ENCODE measurements at places on chromosomes 16 and 17. TPM values are rescaled to one million over a fixed set of nuclear protein-coding genes. Genes with fewer than 3 reads are reported as not detected.

DNA sequence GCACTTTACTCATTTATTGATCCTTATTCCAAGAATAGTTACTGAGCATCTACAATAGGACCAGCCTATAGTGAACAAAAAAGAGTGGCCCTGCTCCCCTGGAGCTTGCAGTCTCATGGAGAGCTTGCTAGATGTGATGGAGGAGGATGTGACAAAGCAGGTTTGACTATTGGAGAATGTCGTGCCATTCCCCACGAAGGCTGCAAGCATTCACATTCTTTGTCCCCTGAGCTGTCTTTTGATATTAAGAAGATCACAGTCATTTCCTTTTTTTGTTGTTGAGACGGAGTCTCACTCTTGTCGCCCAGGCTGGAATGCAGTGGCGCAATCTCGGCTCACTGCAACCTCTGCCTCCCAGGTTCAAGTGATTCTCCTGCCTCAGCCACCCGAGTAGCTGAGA is 115.0 kb upstream of the ADAMTS18 start:
- H3K36me3 ChIP-seq, result no peaks in the 10 kb centered on the region
- no peak overlapping the region for H3K27ac ChIP-seq
- DNase-seq, result no peak
- no peaks in the 10 kb centered on the region for H3K27me3 ChIP-seq
- H3K4me3 ChIP-seq, result no peak overlapping the region

KRT27 gene
- total RNA-seq, result not detected

LIG3 gene
- total RNA-seq, result 44.7 TPM

- H3K36me3 ChIP-seq, result no peaks in the 10 kb centered on the region
- H3K4me1 ChIP-seq, result no peaks in the 10 kb centered on the region
- no peak overlapping the region for H3K27ac ChIP-seq
- no peak for DNase-seq
- no peak overlapping the region for H3K4me3 ChIP-seq
These were observed 239.2 kb upstream of the MAF start for GRCh38 chr16:79839466-79840341.

GPR142 gene
- not detected for total RNA-seq

IQCK gene
- total RNA-seq, result 5.8 TPM

GID4 gene
- 9.2 TPM for total RNA-seq

DNA sequence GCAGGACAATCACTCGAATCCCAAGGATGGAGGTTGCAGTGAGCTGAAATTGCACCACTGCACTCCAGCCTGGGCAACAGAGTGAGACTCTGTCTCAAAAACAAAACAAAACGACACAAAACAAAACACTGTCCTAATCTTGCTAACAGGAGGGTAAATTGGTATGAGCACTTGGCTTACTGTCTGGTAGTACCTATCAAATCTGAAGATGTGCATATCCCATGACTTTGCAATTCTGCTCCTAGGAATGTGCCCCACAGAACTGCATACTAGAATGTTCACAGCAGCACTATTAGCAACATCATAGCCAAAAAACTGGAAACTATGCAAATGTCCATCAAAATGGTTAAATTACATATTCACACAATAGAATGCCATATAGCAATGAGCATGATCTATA is 15.7 kb downstream of the MTSS2 start:
- no peaks in the 10 kb centered on the region for H3K27me3 ChIP-seq
- H3K4me1 ChIP-seq, result no peaks in the 10 kb centered on the region
- DNase-seq, result no peak
- peaks cover 72% of the 10 kb centered on the region for H3K36me3 ChIP-seq

HYDIN gene
- not detected for total RNA-seq

GRCh38 chr17:8186787-8187516 is 3.0 kb downstream of the BORCS6 start:
- H3K4me3 ChIP-seq, result no peak overlapping the region
- H3K4me1 ChIP-seq, result peaks cover 9% of the 10 kb centered on the region
- peak; percentile 97 for DNase-seq

C16orf74 gene
- 2.4 TPM for total RNA-seq

GRCh38 chr16:27323781-27324561 is 10.2 kb downstream of the IL4R start:
- peak overlapping the region; percentile 56 for H3K27ac ChIP-seq
- peaks cover 39% of the 10 kb centered on the region for H3K4me1 ChIP-seq
- no peaks in the 10 kb centered on the region for H3K36me3 ChIP-seq
- DNase-seq, result no peak

GRCh38 chr17:1322480-1322879 is 43.0 kb downstream of the TRARG1 start:
- no peak overlapping the region for H3K27ac ChIP-seq
- H3K36me3 ChIP-seq, result no peaks in the 10 kb centered on the region
- H3K4me1 ChIP-seq, result no peaks in the 10 kb centered on the region
- H3K27me3 ChIP-seq, result peaks cover 9% of the 10 kb centered on the region

DNA sequence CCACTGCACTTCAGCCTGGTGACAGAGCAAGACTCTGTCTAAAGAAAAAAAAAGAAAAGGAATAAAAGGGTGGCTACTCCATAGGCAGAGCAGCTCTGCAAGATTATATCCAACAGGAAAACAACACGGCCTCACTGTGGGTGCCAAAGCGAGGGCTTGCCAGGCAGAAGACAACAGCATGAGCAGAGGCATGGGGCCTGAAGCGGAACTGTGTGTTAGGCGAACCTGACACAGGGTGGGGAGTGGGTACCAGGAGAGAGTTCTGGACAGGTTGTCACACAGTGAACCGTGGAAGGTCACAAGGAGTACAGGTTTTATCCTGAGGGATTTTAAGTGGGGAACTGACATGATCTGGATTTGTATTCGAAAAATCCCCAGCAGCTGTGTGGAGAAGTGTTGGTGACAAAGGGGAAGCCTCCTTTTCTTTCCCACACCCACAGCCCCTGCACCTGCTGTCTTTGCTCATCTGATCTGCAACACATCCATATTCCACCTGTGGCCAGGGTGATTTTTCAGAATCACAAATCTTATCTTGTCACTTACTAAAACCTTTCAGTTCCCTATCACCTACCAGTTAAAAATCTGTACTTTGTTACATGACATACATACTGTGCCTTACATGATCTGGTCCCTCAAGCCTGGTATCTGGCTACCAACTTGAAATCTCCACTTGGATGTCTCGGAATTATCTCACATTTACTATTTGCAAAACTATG is 23.2 kb upstream of the ARHGAP17 start:
- no peak overlapping the region for H3K4me3 ChIP-seq
- H3K4me1 ChIP-seq, result peaks cover 19% of the 10 kb centered on the region
- no peak for DNase-seq
- H3K36me3 ChIP-seq, result no peaks in the 10 kb centered on the region
- H3K27me3 ChIP-seq, result no peaks in the 10 kb centered on the region

DNA sequence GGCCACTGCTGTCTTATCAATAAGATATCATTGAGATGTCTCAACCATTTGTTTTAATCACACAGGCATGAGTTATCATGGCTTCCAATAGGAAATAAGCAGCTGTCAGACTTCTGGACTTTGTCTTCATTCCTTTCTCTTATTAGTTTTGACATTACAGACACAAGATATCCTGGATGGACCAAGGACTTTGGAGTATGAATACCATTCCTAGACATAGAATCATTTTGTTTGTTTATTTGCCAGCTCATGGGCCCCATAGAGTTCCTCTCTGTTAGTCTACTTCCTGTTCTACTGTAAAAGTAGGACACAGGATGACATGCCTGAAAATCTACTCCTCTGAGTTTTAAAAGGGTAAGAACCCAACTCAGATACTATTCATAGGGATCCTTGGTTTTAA is 77.7 kb upstream of the KCNJ16 start:
- no peak for DNase-seq
- peaks cover 11% of the 10 kb centered on the region for H3K4me1 ChIP-seq
- H3K27ac ChIP-seq, result no peak overlapping the region
- no peak overlapping the region for H3K4me3 ChIP-seq
- no peaks in the 10 kb centered on the region for H3K27me3 ChIP-seq
- peaks cover 1% of the 10 kb centered on the region for H3K36me3 ChIP-seq

GRCh38 chr17:82502207-82502606 is 17.3 kb upstream of the FOXK2 start:
- DNase-seq, result no peak
- H3K4me1 ChIP-seq, result peaks cover 13% of the 10 kb centered on the region
- H3K36me3 ChIP-seq, result no peaks in the 10 kb centered on the region
- H3K4me3 ChIP-seq, result no peak overlapping the region

HSD17B1 gene
- total RNA-seq, result 1.2 TPM

GRCh38 chr16:3458852-3459361 is 15.4 kb downstream of the NAA60 start:
- H3K27ac ChIP-seq, result peak overlapping the region; percentile 92
- peak overlapping the region; percentile 88 for H3K4me3 ChIP-seq
- H3K4me1 ChIP-seq, result peaks cover 45% of the 10 kb centered on the region
- no peak for DNase-seq
- no peaks in the 10 kb centered on the region for H3K36me3 ChIP-seq

NGFR gene
- 2.8 TPM for total RNA-seq

- H3K27me3 ChIP-seq, result no peaks in the 10 kb centered on the region
- no peak for DNase-seq
- no peak overlapping the region for H3K4me3 ChIP-seq
These were observed 382.3 kb upstream of the EEF2KMT start for GRCh38 chr16:5479926-5480325.

TM4SF5 gene
- total RNA-seq, result not detected

DNA sequence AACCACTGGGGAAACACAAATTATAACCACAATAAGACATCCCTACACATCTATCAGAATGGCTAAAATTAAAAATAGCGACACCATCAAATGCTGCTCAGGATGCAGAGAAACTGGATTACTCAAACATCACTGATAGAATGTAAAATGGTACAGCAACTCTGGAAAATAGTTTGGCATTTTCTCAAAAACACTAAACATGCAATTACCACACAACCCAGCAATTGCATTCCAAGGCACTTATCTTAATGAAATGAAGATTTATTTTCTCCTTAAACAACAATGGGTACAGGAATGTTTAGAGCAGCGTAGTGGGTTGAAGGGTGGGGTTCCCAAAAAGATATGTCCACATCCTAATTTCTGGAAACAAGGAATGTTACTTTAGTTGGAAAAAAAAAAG is 309.0 kb upstream of the PMFBP1 start:
- H3K4me3 ChIP-seq, result no peak overlapping the region
- H3K27me3 ChIP-seq, result no peaks in the 10 kb centered on the region
- peaks cover 35% of the 10 kb centered on the region for H3K4me1 ChIP-seq
- DNase-seq, result no peak

GRCh38 chr17:28470266-28470913 is 3.1 kb upstream of the SLC13A2 start:
- H3K4me1 ChIP-seq, result no peaks in the 10 kb centered on the region
- no peak overlapping the region for H3K27ac ChIP-seq
- no peak for DNase-seq
- H3K36me3 ChIP-seq, result no peaks in the 10 kb centered on the region
- no peak overlapping the region for H3K4me3 ChIP-seq

- no peaks in the 10 kb centered on the region for H3K36me3 ChIP-seq
- H3K4me3 ChIP-seq, result no peak overlapping the region
- peaks cover 20% of the 10 kb centered on the region for H3K4me1 ChIP-seq
- H3K27me3 ChIP-seq, result peaks cover 13% of the 10 kb centered on the region
These were observed 4.3 kb downstream of the KRT19 start for GRCh38 chr17:41523787-41524186.

GRCh38 chr16:4692460-4693295 is 684 bp upstream of the NUDT16L1 start:
- DNase-seq, result no peak
- H3K27ac ChIP-seq, result peak overlapping the region; percentile 66
- H3K4me1 ChIP-seq, result peaks cover 15% of the 10 kb centered on the region
- peak overlapping the region; percentile 80 for H3K4me3 ChIP-seq

- H3K4me1 ChIP-seq, result no peaks in the 10 kb centered on the region
- no peak overlapping the region for H3K27ac ChIP-seq
- H3K4me3 ChIP-seq, result no peak overlapping the region
- no peaks in the 10 kb centered on the region for H3K36me3 ChIP-seq
- no peaks in the 10 kb centered on the region for H3K27me3 ChIP-seq
- DNase-seq, result no peak
These were observed 507.2 kb upstream of the EEF2KMT start for GRCh38 chr16:5604770-5605169.

DNA sequence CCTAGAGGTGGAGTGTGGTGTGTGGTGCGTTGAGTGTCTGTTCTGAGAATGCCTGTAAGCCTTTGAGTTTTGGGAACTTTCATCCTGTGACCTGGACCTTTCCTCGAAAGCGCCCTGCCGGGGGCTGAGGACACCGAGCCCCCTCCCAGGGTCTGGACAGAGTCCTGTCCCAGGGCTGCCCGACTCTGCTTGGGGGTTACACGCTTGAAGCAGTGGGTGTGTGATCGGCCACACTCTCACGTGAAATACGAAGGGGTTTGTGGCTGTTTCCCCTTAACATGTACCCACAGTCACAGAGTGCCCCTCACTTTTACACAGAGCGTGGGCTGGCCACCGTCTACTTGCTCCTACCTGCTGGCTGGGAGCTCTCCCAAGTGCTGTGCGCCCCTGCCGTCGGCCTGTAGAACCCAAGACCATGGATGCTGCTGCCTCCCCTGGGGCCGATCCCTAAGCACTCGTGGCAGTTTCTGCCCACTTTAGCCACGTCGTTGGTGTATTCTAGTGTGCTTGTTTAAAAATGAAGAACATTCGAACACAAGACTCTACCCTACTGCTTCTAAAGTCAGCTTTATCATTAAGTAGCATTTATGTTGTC is 6.8 kb downstream of the ZNF750 start:
- H3K27ac ChIP-seq, result no peak overlapping the region
- H3K4me3 ChIP-seq, result no peak overlapping the region
- peaks cover 10% of the 10 kb centered on the region for H3K36me3 ChIP-seq
- H3K27me3 ChIP-seq, result no peaks in the 10 kb centered on the region
- H3K4me1 ChIP-seq, result peaks cover 5% of the 10 kb centered on the region

DNA sequence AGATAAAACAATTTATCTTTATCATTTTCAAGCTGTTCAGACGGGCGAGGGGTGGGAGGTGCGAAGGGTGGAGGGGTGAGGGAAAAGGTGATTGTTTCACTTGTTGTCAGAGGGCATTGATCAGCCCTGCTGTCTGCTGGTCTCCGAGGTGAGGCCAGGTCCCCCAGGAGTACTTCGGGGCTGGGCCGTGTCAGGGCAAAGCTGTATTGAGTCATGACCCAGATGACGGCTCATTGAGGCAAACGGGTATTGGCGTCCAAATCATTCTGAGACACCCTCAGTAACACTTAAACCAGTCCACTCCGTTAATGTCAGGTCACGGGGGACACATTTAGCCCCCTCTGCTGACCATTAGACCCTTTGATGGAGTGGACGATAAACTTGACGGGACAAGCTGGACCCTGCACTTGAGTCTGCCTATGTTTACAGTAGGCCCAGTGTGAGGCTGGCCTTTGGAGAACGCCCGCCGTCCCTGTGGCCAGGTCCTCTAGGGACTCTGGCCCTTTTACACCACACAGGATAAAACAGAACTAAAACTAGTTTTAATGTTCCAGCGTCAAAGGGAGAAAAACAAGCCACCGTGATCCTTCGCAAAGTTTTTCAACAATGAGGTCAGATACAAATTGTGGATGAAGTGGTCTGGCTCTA is 502.2 kb upstream of the ZFHX3 start:
- no peak overlapping the region for H3K27ac ChIP-seq
- H3K27me3 ChIP-seq, result peaks cover 61% of the 10 kb centered on the region
- DNase-seq, result no peak
- H3K36me3 ChIP-seq, result peaks cover 3% of the 10 kb centered on the region
- peaks cover 4% of the 10 kb centered on the region for H3K4me1 ChIP-seq

All from osteocyte (in vitro differentiated cells).